Effector CD8-positive, alpha-beta T cell (primary cell): ENCODE measurements at places on chromosomes 3 and 15.

- DNase-seq = no peak
These were observed 18.8 kb downstream of the ZBBX start for GRCh38 chr3:167361306-167361705.

DNA sequence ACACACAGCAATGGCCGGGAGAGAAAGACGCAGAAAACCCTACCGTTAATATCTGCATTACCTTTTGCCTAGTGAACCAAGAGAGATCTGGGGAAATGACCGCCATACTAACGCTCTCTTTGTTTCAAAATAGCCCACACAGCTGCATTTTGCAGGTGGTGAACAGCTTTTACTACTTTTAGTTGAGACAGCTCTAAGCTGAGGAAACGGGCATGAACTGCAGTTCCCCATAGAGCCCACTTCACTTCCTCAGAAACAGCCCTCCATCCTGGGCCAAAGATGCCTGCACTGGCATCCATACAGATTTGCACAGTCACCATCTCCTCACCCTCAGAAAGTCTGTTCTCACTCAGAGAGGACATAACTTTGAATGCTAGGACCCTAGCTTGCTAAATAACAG, 45.0 kb downstream of the ZNF860 start:
- no peak for DNase-seq

DNA sequence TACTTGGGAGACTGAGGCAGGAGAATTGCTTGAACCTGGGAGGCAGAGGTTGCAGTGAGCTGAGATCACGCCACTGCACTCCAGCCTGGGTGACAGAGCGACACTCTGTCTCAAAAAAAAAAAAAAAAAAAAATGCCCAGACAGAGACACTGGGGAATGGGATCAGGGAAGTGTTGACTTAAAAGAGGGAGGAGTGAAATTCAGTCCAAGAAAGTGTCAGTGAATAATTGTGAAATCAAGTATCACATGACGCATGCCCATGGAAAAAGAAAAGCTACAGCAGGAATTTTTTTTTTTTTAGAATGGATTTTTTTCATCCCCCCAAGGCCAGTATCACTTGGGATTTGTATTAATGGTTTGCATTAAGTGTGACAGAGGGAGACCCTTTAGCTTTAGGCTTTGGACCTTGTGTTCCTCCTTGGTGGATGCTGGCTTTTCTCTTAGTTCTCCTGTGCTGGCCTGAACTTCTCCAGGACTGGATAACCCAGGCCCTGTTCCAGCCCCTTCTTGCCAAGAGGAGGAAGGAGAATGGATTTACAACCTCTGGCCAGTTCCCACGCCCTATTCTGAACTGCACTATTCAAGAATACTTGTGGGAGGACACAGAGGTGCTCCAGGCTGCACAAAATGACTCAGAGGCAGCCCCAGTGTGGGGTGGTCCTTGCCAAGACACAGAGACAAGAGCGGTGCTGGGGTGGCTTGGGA, 36.7 kb upstream of the ZNF774 start:
- no peak for DNase-seq

DNA sequence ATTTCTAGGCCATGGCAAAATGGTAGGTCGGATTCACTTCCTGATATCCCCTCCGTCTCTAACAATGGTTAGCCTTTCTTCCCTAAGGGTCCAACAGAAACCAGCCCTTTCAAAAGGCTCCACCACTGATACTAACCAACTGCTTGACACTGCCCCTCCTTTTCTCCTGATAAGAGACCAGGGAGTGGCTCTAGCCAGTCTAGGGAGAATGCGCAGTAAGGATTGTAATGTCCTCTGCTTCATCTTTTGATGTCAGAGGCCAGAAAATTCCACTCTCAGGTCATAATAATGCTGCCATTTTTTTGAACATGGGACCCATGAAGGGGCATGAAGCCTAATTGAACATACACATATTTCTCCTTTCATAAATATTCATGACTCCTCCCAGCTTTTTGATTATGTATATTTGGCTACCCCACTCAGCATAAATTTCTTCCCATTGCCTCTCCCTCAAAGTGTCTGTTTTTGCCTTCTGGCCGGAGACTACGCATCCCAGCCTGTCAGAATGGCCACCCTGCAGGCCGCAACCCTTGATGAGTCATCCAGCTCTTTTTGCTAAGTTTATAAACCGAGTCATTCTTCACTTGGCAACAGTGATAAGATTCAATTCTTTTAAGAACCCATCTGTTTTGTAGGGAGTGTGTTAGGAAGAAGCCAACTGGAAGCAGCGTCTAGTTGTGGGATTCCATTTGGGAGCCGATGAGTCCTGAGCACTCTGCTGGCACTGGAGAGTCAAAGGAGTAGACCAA, 189.0 kb upstream of the MCTP2 start:
- no peak for DNase-seq

DNA sequence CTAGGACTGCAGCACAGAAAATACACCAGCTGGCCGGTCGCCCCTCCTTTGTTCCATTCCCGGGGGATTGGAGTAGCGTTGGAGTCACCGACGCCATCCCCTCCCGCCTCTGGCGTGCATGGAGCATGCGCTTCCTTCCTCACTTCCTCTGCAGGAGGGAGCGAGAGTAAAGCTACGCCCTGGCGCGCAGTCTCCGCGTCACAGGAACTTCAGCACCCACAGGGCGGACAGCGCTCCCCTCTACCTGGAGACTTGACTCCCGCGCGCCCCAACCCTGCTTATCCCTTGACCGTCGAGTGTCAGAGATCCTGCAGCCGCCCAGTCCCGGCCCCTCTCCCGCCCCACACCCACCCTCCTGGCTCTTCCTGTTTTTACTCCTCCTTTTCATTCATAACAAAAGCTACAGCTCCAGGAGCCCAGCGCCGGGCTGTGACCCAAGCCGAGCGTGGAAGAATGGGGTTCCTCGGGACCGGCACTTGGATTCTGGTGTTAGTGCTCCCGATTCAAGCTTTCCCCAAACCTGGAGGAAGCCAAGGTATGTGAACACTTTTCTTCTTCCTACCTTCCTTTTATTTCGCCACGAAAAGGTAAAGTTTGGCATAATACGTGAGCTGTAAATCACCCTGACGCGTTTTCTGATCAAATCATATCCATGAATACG, at the start of gene SCG3:
SCG3 (plus strand) TSS at position 201 of the 661 bp plus-strand sequence; CDS start at position 454, 253 bp downstream.
- no peak for DNase-seq

GRCh38 chr3:137438561-137438960, 325.6 kb upstream of the SOX14 start:
- DNase-seq = no peak

- DNase-seq = no peak
These were observed 77.1 kb upstream of the CACNA2D3 start for GRCh38 chr3:54045061-54045815.

- DNase-seq = no peak
These were observed 21.5 kb upstream of the TIMP4 start for GRCh38 chr3:12180218-12180617.

DNA sequence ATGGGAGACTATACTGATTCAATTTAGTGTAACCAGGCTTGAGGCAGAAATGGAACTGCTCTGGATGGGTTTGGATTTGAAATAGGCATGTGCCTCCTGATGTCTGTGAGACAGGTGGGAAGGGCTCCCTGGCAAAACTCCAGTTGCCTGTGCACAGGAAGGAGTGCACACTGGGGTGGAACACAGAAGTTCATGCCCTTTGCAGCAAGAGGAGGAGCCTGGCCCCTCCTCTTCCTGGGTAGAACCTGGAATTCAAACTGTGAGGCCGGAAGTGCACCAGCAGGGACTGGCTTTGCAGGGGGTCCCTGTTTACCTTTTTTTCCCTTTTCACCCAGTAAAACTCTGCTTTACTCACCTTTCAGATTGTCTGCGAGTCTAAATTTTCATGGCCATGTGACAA, 99.9 kb downstream of the GMPS start:
- no peak for DNase-seq

DNA sequence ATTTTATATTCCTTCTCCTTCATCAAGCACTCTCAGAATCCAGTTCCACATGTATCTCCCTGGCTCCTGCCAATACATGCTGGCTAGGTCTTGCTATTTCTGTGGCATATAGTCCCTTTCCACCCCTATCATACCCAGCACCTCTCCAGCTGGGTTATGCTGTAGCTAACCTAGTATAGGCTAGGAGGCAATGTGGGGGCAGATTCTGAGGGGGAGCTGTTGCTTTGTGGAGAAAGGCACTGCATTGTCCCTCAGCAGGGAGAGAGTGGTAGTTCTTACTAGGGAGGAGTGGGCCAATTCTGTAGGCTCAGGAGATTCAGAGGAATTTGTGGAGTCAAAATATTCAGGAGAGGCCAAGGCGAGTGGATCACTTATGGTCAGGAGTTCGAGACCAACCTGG, 39.4 kb upstream of the UBL7 start:
- no peak for DNase-seq

DNA sequence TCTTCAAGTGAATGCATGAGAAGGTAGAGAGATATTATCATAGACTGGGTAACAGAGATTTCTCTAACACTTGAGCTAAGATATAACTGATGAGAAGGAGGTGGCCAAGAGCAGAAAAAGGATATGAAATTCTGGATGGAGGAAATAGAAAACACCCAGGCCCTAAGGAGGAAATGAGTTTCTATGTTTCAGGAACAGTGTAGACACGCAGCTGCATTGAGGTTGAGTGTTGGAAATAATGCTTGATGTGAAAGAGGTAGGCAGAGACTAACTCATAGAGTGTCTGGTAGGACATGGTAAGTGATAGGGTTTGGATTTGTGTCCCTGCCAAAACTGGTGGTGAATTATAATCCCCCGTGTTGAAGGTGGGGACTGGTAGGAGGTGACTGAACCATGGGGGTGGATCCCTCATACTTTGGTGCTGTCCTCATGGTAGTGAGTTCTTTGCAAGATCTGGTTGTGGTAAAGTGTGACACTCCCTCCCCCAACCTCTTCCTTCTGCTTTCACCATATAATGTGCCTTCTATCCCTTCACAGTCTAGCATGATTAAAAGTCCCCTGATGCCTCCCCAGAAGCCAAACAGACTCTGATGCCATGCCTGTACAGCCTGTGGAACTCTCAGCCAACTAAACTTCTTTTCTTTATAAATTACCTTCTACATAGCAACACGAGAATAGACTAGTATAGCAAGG, 787.3 kb downstream of the EDEM1 start:
- DNase-seq = no peak

- DNase-seq = no peak
These were observed 185.5 kb upstream of the ANKRD28 start for GRCh38 chr3:15983232-15983631.

- DNase-seq = no peak
These were observed 15.5 kb downstream of the SPTBN5 start for GRCh38 chr15:41878355-41878699.

DNA sequence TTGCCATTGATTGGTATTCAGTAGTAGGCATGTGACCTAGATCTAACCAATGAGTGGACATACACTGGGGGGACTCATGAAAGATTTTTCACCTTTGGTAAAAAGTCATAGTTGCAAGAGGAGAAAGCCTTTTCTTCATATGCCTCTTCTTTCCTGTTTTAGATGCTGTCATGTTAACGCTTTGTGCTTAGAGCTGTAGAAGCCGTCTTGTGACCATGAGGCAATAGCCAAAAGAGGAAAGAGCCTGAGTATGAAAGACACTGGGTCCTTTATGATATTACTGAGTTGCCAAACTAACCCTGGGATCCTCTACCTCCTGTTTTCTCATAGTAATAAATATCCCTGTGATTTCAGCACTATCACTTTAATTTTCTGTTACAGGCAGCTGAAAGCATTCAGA, 396.0 kb downstream of the FHIT start:
- no peak for DNase-seq

DNA sequence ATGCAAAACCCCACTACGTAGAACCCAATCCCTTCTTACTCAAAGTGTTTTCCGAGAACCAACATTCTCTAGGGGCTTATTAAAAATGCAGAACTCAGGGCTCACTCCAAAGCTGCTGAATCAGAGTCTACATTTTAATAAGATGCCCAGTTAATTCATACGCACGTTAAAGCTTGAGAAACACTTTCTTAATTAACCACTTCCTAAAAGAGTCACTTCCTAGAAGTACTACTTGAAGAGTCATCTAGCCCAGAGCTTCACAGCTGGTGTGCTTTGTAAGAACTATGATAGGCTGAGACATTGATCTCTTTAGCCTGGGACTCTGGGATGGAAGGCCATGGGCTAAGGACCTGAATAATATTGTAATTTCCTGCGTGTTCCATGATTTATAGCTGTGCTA, 9.0 kb downstream of the COL6A5 start:
- DNase-seq = no peak

DNA sequence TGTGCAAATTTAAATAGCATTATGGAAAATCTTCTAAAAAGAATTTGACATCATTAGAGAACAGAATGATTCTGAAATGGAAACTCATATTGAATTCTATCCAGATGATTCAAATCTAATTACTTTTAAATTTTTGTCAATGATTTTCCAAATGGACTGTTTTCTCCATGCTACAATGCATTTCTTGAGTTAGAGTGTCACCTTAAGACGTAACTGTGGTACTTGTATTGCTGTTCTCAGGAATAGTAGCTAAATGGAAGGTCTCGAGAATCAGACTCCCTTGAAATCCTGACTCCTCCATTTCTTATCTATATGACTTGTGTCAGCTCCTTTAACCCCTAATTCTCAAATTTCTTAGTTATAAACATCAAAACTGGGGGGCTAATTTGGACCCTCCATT, 102.3 kb downstream of the P2RY1 start:
- DNase-seq = no peak

DNA sequence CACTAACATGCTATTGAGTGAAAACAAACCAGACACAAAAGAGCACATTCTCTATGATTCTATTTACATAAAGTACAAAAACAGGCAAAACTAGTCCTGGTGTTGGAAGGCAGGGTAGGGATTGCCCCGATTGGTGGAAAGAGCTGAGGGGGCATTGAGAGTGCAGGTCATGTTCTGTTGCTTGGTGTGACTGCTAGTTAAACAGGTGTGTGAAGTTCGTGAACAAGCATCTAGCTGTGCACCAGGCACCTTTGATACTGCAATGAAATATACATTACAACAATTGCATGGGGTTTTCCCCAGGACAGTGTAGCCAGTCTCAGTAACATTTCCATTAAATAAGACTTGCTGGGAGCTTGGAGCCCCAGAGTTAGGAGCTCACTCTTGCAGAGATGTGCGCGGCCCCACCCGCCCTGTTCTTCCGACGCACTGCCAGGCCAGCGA, 26.3 kb upstream of the THRB start:
- no peak for DNase-seq

GRCh38 chr3:184616436-184616835, 54.9 kb downstream of the EPHB3 start:
- no peak for DNase-seq

GRCh38 chr3:79326642-79327041, 441.2 kb downstream of the ROBO1 start:
- DNase-seq = no peak
